ENCODE measurements at places on chromosomes 7 and 10.

DNA sequence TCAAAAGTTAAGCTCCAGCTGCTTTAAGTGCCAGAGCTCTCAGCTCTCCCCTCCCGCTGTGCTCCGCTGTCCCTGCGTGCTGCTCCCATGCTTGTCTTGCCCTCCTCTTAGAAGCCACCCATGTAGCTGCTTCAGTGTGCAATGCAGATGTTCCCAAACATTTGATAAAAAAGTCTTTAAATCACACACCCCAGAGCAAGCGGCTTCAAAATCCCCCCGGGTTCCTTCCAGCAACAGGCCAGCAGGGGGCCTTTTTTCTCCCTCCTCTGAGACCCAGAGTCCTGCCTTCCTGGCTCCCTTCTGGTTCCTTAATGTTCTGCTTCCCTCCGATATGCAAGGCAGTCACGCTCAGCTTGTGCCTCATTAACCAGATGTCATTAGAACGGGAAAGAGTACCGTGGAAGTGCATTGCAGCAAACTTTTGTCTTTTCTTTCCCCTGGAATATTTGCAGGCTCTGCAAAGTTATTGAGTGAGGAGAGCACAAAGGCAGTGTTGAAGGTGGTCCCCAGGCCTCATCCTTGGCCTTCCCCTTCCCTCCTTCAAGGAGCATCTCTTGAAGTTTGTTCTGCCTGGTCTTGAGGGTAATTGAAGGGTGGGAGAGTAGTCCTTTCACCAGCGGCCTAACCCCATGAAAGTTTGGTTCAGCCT, 25.5 kb downstream of the LDB3 start:
- peak; percentile 18 for DNase-seq

DNA sequence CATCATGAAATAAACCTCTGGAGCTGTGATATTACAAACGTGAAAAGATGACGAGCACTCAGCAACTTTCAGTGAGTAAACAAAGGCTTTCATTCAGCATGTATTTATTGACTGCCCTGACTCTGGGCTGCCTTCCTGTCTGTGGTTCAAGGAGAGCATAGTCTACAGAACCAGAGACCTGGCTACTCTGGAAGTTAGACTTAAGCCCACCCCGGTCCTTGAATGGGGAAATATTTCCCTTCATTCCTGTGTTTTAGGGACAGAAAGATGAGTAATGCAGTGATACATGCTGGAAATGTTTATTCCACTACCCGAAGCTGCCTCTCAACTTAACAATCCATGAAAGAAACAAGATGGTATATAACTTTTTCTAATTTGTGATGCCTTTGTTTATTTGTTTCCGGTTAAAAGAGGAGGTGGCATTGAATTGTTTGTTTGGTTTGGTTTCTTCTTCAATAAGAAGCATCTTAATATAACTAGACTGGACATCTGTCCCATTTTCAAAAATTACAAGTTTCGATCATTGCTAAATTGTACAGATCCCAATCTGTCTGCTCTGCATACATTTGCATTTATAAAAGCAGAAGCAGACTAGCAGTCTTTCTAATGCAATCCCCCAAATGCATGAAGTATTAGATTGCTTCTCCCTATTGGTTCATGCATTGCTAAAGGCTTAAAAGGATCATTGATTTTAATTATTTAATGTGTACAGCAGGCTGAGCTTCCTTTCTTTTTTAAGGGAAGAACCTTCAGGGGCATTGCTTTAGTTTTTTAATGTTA, 57.7 kb downstream of the TRUB1 start:
- DNase-seq = no peak

- DNase-seq = no peak
These were observed 307.8 kb downstream of the PRPF18 start for GRCh38 chr10:13894412-13895093.

- DNase-seq = no peak
These were observed 121.4 kb downstream of the POU6F2 start for GRCh38 chr7:39099146-39099545.

DNA sequence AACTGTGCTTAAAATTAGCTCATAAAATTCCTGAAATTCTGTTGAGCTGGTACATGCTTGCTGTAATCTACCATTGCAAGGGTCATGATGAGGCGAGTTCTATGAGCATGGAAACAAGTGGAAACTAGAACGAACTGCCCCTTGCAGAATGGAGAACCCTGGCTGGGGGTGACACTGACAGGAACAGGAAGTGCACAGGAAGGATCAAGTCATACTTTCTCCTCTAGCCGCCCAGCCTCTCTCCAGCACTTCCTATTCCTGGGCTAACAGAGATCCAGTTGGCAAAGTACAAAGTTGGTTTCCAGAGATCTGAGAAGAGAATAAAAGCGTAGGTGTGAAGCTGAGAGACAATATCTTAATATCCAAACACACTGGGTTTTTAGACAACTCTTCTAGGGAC, 414.2 kb upstream of the PODXL start:
- no peak for DNase-seq

Measured in stimulated activated CD8-positive, alpha-beta memory T cell treated with anti-CD3 and anti-CD28 coated beads, Interleukin-12 subunit alpha, Interleukin-12 subunit beta, amount 100 ng/mL, for 1 hour (primary cell).